ENCODE measurements at places on chromosomes 5 and 9. TPM values are rescaled to one million over a fixed set of nuclear protein-coding genes. Genes with fewer than 3 reads are reported as not detected.

GRCh38 chr9:111938427-111938800 is 41.8 kb downstream of the UGCG start:
- no peak for DNase-seq

Gene PLCXD3
- total RNA-seq: 3.3 TPM

DNA sequence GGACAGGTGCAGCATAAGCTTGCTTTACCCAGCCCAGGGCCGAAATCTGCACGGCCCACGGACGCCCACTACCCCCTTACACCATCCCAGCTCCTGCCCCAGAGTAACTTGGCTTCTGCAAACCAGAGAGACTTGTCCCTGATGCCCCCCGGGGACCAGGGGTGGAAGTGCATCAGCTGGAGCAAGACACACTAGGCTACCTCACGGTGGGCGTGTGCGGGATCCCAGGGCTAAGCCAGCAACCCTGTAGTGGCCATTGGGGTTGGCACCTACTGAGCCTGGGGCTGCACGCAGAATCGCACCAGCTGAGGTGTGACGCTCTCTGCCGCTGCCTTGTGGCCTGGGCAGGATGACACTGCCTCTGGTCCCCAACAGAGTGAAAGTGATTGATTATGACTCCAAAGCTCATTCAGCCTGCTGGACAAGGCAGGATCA is 6.1 kb upstream of the ZNF79 start:
- DNase-seq: no peak

DNA sequence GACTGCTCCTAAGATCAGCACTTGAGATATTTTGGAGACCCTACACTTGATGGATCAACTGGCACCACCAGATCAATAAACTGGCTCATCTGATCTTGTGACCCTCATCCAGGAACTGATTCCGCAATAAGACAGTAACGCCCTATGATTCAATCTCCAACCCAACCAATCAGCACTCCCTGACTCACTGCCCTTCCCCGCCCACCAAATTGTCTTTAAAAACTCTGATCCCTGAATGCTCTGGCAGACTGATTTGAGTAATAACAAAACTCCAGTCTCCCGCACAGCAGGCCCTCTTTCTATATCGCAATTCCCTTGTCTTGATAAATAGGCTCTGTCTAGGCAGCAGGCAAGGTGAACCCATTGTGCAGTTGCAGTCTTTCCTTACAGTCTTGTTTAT is 677.0 kb downstream of the LRRC70 start:
- no peak for DNase-seq

DNA sequence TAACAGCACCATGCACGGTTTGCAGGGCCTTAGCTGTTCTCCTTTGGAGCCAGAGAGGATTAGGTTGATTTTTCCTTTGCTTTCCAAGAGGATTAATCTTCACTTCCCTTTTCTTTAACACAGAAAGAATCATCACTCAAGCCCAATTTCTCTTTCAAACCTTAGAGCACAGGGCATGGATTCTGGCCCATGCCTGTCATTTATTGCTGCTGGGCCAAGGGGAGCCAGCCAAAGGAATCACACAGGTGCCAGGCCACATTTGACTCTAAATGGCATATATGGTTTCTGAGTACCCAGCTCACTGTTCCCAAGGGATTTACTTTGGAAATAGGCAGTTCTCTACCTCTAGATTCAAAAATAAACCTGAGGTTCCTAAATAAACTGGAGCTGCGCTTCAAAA is 58.3 kb downstream of the FBXL7 start:
- DNase-seq: no peak

- no peak for DNase-seq
Measured at GRCh38 chr9:75935591-75935990, 45.1 kb downstream of the PCSK5 start.

- DNase-seq: no peak
Measured at GRCh38 chr5:140318792-140319191, 15.9 kb upstream of the PFDN1 start.

DNA sequence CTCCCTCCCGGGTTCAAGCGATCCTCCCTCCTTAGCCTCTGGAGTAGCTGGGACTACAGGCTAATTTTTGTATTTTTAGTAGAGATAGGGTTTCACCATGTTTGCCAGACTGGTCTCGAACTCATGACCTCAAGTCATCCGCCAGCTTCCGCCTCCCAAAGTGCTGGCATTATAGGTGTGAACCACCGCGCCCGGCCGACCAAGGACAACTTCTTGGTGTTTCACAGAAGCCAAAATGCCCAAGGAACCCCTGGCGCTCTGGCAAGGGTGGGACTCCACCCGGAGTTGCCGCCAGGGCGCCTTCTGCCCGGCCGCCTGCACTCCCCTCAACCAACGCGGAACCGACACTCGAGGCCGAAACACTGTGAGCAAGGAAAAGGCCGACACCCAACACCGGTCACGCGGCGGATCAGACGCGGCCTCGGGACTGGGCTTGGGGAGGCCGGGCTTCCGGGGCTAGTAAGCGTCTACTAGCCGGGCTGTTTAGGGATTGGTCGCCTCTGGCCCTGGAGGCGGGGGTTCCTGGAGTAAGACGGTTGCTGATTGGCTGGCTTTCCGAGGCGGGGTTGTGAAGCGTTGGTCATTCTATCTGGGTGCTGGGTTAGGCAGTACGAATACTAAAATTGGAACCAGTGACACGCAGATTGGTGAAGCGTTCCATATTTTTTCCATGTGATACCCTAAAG is 7.7 kb upstream of the CFAP157 start:
- DNase-seq: peak; percentile 86

DNA sequence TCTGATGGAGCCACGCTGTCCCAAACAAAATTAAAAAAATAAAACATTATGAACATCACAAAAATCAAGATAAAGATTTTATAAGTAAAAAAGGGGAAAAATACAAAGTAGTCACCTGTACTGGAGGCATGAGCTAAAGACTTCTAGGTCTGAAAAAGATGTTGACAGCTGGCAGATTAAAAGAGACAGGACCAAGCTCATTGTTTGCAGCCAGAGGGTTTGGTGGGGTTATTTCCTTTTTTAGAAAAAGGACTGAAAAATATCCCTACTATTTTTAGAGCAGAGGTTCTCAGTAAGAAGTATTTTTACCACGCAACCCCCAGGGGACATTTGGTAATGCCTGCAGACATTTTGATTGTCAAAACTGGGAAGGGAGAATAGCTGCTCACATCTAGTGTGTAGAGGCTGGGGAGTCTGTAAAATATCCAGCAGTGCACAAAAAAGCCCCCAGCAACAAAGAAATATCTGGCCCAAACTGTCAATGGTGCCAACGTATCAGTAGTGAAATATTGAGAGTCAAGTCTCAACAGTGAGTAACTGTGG is 353.4 kb downstream of the TLE1 start:
- no peak for DNase-seq

DNA sequence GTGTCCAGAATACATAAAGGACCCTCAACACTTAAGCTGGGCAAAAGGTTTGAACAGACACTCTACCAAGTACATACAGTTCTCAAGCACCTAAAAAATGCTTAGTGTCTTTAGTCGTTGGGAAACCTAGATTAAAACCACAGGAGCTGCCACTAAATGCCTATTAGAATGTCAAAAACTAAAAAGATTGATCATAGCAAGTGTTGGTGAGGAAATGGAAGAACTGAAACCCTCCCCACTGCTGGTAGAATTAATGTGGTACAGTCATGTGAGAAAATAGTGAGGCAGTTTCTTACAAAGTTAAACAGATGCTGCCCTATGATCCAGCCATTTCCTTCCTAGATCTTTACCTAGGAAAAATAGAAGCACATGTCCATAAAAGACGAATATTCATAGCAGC is 40.6 kb downstream of the SFXN1 start:
- no peak for DNase-seq

Gene SQSTM1
- 758 TPM for total RNA-seq

DNA sequence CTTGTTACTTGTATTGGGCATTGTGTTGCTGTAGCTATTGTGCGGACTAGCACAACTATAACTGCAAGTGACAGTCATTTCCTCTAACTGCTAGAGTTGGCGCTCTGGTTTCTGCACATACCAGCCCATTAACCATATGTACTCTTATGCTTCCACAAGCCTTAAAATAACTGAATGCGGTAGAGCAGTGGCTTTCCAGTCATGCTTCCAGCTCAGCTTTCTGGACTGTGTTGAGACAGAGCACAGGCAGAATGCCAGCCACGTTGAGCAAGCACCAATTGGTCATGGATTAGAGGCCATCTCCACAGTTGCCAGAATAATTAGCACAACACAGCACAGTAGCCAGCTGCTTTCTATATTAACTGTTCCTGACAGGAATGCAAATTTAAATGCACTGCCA is 12.2 kb downstream of the INVS start:
- DNase-seq: no peak

DNA sequence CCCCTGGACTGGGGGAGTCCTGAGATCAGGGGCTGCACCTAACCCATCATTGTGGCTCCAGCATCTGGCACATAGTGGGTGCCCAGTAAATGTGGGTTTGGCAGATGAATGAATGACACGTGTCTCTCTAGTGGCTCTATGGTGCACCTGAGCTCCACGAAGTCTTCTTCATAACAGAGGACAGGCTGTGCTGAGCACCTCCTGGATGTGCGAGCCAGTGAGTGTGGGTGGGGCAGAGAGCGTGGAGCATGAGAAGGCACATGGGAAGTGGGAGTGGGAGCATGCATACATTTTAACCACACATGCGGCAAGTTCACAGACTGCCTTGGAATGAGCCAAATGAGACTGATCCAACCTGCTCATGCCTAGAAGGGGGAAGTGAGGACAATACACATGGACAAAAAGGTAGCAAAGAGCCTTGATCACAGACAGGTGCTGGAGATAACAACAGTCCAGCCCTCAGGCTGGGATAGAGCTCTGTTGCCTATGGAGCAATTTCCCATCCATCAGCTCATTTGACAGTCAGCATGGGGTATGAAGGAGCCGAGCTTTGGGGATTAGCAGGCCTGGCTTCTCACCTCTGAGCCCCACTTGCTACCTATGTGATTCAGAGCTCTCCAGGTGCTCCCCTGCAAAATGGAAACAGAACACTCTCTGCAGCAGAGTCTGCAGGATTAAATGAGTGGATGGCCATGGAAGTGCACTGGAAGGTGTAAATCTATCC is 76.2 kb upstream of the TBC1D2 start:
- no peak for DNase-seq

Gene SPATA31A3
- not detected for total RNA-seq

Gene RECK
- 15.5 TPM for total RNA-seq

Gene KIF24
- 2.5 TPM for total RNA-seq

DNA sequence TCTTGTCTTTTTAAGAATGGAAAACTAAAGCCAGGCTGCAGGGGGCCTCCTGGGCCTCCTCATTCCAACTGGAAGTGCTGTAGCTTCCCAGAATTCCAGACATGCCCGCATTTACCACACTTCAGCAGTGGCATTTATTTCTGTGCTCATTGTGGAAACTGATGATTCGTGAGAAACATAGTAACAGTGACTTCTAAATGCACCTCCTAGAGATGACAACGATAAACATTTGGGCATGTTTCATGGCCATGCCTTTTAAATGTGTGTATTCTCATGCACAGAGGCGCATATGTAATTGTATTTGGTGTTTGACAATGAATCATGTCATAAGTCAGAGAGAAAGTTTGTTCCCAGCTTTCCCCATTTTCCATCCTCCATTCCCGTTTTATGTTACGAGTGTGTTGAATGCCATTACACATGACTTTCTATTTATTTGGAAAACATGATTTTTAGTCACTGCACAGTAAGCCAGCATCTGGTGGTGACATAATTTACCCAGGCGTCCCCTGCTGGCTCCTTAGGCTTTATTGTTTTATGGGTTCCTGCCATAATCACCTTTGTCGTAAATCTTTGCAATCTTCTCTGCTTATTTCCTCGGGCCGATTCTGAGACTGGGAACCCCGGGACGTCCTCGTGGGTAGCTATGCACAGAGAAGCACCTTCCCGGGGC is 68.8 kb upstream of the FCN2 start:
- no peak for DNase-seq

DNA sequence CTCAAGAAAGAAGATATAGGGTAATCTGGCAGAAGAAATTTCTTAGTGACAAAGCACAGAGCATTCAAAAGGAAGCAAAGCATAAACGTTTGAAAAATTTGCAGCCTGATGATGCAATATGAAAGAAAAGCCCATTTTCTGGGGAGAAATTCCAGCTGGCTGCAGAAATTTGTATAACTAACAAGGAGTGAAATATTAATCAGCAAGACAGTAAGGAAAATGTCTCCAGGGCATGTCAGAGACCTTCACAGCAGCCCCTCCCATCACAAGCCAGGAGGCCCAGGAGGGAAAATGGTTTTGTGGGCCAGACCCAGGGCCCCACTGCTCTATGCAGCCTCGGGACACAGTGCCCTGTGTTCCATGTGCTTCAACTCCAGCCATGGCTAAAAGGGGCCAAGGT is 359.4 kb downstream of the HINT1 start:
- DNase-seq: no peak

- DNase-seq: no peak
Measured at GRCh38 chr9:80197661-80198060, 625.9 kb downstream of the TLE4 start.

DNA sequence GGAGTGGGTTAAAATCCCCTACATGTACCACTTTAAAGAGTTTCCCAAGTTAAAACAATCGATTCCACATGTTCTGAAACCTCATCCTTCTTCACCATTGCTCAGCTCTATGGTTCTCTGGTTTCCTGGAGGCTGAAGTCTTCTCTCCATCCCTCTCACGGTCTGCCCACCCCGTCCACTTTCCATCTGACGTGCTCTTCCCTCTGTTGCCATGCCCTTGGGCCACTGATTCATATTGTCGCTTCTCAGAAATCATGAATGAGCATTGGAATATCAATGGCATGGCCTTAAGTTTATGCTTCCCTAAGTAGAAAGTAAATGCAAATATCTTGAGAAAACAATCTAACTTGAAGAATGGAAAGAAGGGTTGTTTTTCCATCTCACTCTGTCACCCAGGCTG is 30.9 kb downstream of the GDNF start:
- DNase-seq: no peak

DNA sequence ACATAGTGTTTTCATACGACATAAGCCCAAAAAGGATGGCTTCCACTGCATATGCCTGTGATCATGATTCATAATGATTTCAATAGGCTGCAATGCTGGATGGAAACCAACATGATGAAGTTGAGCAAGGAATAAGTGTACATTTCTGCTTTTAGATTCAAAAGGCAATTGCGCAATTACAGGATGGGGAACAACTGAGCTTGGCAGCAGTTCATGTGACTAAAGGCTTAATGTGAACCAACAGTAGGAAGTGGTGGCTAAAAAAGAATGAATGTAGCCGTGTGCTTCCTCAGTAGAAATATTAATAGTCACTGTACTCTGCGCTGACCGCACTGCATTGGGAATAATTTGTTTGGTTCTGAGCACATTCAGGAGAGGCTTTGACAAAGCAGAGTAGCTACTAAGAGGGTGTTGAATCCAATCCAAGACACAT is 51.2 kb downstream of the SLC1A3 start:
- DNase-seq: peak; percentile 66

GRCh38 chr5:132056610-132057497 is 3.6 kb upstream of the IL3 start:
- no peak for DNase-seq

- no peak for DNase-seq
Measured at GRCh38 chr9:15276328-15276938, 30.6 kb downstream of the TTC39B start.

Gene EIF4EBP3
- 1.4 TPM for total RNA-seq
